ENCODE measurements at places on chromosomes 13 and 19.

DNA sequence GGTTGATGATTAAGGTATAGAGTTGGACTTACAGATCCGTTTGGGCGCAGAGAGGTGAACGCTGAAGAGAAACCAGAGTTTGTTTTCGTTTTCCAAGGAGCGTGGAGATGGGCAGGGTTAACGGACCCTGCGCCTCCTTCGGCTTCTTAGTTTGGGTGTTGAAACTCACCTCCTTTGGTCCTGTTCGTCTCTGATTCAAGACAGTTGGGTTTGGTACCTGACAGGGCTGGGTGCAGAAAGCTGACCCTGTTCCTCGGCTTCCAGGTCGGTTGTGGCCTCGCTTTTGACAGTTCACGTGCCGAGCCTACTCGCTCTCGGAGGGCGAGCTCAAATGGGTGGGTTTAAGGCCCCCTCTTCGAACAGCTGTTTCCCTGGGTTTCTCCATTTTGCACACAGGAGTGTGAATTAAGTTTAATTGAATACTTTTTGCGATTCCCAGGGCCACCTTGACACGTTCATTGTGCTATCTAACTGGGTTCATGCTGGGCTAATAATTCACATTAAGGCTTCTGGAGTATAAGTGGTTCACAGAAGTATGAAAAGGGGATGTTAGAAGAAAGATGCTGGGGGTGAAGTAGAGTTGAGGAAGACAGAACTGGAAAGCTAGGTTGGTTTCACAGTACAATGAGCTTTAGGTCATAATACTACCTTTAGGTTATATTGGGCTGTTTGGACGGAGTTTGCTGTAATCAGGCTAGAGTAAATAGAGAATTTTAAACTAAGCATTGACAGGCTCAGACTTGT, 638 bp downstream of the USPL1 start:
- DNase-seq = no peak

DNA sequence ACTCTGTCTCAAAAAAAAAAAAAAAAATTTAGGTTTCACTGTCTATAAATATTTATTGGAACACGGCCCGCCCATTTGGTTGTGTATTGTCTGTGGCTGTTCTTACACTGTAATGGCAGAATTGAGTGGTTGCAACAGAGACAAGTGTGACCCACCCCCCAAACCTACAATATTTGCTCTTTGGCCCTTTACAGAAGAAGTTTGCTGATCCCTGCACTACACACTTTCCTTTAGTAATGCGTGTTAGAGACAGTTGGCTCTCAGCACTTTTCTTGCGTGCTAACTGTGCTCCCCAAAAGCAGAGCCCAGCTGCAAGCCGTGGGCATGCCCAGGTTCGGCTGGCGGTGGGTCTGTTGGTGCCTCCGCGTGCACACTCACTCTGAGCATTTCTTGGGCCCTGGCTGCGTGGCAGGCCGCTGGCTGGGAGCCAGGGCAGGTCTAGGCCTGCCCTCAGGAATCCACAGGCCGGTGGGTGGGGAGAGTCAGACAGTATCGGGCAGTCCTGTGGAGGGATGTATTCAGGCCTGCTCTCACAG, 72.6 kb downstream of the SIPA1L3 start:
- DNase-seq = no peak

DNA sequence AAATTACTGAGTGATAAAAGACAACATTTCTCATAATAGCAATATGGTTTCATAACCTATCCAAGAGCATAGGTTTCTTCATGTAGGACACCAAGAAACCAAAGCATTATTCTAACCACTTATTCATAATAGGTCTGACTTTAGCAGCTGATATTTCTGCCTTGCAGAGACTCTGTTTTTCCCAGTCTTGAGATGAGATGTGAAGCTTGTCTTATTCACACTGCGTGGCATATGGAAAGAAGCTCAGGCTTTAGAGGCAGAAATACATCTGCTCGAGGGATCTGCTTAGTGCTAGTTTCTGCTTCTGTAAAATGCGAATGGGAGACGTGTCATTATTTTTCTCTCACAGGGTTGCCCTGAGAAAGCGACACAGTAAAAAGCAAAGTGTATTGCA, 232.0 kb upstream of the SPRY2 start:
- no peak for DNase-seq

DNA sequence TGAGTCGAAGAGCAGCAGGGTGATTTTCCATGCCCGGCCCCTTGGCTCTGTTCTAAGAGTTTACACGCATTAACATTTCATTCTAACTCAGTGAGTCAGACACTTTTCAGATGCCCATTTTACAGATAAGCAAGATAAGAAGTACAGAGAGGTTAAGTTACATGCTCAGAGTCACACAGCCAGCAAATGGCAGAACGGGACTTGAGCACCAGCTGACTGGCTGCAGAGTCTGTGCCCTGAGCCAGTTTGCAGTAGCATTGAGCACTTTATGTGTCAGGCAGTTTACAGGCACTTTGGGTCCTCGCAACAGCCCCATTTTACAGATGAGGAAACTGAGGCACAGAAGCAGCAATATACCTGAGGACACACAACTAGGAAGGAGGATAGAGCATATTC, 19.0 kb downstream of the CCDC8 start:
- DNase-seq = no peak

DNA sequence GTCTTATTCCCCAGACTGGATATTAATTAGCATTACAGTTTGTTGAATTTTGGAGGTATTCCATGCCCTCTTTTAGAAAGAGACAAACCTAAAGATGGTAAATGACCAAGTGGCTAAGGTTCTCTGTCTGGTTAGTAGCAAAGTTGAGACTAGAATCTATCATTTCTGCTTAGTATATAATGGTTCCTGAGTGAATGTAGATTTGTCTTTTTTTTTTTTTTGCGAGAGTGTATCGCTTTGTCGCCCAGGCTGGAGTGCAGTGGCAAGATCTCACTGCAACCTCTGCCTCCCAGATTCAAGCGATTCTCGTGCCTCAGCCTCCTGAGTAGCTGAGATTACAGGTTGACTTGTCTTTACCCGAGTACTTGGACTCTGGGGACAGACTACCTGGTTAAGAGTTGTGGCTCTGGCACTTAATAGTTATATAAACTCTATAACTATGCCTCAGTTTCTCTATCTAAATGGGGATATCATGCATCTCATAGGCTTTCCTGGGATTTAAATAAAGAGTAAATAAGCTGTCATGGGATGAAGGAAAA, 2.7 kb downstream of the NAA16 start:
- DNase-seq = no peak

DNA sequence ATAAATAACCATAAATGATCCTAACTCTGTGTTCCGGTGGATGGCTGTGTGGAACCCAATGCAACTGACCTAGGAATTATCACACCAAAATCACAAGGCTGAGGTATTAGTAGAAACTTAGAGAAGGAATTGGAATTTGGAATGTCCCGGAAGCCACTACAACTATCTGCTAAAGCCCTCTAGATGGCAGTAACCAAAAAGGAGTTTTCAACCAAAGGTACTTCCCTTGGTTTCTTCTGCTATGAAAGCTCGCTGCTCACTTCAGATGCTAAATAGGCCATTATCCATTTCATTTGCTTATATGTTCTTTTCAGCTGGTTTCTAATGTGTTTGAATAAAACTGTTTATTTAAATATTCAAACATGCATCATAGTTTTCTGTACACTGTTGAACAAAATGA, 1589.1 kb upstream of the SPRY2 start:
- DNase-seq = no peak

DNA sequence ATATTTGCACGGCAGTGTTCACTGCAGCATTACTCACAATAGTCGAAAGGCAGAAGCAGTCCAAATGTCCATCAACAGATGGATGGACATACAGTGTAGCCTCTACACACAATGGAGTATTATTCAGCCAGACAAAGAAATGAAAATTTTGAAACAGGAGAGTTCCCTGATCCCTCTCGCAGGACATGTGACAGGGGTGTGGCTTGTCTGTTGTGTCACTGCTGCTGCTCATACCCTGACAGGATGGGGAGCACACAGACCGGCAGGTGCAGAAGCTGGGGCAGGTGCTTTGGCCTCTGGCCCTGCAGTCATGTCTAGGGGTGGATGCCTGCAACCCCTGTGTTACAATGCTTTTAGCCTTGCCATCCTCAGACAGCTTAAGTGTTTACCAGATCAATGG, 204.3 kb downstream of the EFNB2 start:
- no peak for DNase-seq

- no peak for DNase-seq
Measured at GRCh38 chr13:28568286-28568685, 73.4 kb upstream of the FLT1 start.

GRCh38 chr13:23695711-23696464, 125.7 kb downstream of the TNFRSF19 start:
- DNase-seq = peak; percentile 48

DNA sequence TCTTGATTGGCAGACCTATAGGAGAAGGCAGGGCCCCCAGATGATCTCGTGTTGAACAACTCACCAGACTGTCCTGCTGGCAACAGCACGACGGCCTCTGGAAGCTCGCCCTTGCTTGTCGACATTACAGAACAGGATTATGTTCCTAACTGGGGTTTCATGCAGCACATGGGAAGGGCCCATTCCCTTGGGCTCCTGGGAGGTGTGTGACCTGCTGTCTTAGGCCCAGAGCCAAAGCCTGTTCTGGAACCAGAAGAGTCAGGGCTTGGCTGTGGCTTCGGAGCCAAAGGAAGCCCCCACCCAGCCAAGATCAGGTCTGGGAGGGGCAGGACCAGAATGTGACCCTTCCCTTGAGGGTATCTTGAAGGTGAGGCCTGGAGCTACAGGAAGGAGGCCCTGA, 36.9 kb downstream of the RGCC start:
- DNase-seq = no peak
